ENCODE measurements at places on chromosomes 6 and 20. TPM values are rescaled to one million over a fixed set of nuclear protein-coding genes. Genes with fewer than 3 reads are reported as not detected.

- no peak overlapping the region for H3K4me3 ChIP-seq
- no peak overlapping the region for H3K27ac ChIP-seq
- DNase-seq, result no peak
- peaks cover 26% of the 10 kb centered on the region for H3K4me1 ChIP-seq
- peaks cover 17% of the 10 kb centered on the region for H3K36me3 ChIP-seq
Measured at GRCh38 chr6:137690034-137690433, 177.0 kb upstream of the TNFAIP3 start.

GRCh38 chr6:18680842-18681241 is 293.7 kb downstream of the RNF144B start:
- no peak for DNase-seq
- H3K27ac ChIP-seq, result no peak overlapping the region
- H3K4me1 ChIP-seq, result no peaks in the 10 kb centered on the region
- no peak overlapping the region for H3K4me3 ChIP-seq
- no peaks in the 10 kb centered on the region for H3K27me3 ChIP-seq

GRCh38 chr6:16319813-16320532 is 81.6 kb downstream of the GMPR start:
- H3K27ac ChIP-seq, result peak overlapping the region; percentile 91
- no peaks in the 10 kb centered on the region for H3K27me3 ChIP-seq
- peak overlapping the region; percentile 66 for H3K4me3 ChIP-seq

GRCh38 chr6:148747471-148748165 is 788 bp downstream of the UST start:
- peaks cover 44% of the 10 kb centered on the region for H3K27me3 ChIP-seq
- H3K4me3 ChIP-seq, result peak overlapping the region; percentile 66
- peak; percentile 57 for DNase-seq
- no peaks in the 10 kb centered on the region for H3K36me3 ChIP-seq

DNA sequence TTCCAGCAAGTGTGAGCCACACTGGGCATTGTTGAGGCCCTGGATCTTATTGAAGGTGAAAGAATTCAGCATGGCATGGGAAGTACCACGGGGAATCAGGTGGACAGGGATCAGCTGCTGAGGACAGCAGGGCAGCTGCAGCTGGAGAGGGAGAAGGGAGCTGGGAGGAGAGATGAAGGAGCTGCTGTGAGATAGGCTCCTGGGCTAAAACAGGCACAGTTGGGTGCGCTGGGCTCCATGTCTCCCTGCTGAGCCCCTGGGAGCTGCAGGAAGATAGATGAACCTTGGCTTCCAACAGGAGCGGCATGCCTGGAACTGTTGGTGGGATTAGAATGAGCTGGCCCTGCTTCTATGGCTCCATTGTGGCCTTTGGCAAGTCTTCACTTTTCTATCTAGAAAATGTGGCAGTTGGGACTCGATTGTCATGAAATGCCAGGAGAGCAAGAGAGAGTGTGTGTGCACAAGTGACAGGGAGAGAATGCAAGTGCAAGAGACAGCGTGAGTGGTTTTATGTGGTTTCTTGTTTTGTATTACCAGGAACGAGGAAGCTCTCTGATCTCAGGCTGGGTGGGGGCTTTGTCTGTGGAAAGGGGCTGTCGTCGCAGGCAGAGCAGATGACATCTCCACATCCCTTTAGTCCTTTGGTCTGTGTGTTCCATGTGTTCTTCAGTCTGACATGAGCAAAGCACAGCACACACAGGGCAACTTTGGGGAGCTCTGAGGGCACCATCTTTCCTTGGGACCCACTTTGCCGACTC is 20.4 kb downstream of the SNPH start:
- H3K36me3 ChIP-seq, result no peaks in the 10 kb centered on the region
- H3K4me1 ChIP-seq, result peaks cover 21% of the 10 kb centered on the region

DNA sequence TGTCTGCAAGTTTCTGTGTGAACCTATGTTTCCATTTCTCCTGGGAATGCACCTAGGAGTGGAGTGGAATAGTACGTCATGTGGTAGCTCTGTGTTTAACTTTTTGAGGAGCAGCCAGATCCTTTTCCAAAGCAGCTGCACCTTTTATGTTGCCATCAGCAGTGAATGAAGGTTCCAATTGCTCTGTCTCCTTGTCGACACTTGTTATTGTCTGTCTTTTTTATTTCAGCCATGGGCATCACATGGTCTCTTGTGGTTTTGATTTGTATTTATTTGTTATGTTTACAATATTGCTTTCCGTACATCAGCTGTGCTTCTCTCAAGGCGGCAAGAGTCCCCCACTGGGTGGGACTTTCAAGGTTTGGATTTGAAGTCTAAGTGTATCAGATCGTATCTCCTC is 33.9 kb upstream of the STX16 start:
- H3K27me3 ChIP-seq, result peaks cover 7% of the 10 kb centered on the region
- no peak overlapping the region for H3K4me3 ChIP-seq
- no peak overlapping the region for H3K27ac ChIP-seq
- H3K36me3 ChIP-seq, result no peaks in the 10 kb centered on the region

GRCh38 chr6:16493112-16493511 is 254.7 kb downstream of the GMPR start:
- no peak for DNase-seq
- no peak overlapping the region for H3K4me3 ChIP-seq
- peak overlapping the region; percentile 10 for H3K27ac ChIP-seq
- no peaks in the 10 kb centered on the region for H3K27me3 ChIP-seq
- H3K4me1 ChIP-seq, result peaks cover 71% of the 10 kb centered on the region

GRCh38 chr20:18288749-18289267 is 481 bp downstream of the ZNF133 start:
- peak overlapping the region; percentile 97 for H3K4me3 ChIP-seq
- peak overlapping the region; percentile 98 for H3K27ac ChIP-seq
- H3K36me3 ChIP-seq, result peaks cover 22% of the 10 kb centered on the region
- peaks cover 22% of the 10 kb centered on the region for H3K27me3 ChIP-seq
- no peak for DNase-seq
- H3K4me1 ChIP-seq, result peaks cover 17% of the 10 kb centered on the region

DNA sequence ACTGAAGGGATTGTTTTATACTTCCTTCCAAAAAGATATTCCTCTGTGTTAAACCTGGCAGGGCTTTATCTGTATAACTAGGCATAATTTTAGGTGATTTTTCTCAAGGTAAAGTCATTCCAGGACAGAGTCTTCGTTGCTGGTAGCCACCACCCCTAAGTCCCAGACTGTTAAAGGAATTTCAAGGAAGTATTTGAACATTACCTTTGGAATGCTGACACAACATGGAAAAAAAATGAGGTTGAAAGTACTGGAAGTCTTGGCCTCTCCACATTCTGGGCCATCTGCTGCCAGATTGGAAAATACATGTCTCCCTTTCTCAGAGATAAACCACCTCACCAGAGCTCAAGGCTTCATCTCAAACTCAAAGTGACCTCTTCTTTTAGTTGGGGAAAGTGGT is 27.0 kb upstream of the ETV7 start:
- H3K4me3 ChIP-seq, result no peak overlapping the region
- peaks cover 9% of the 10 kb centered on the region for H3K27me3 ChIP-seq
- DNase-seq, result no peak

GRCh38 chr6:97110626-97111025 is 172.4 kb downstream of the MMS22L start:
- H3K4me1 ChIP-seq, result peaks cover 19% of the 10 kb centered on the region
- no peak for DNase-seq
- peaks cover 2% of the 10 kb centered on the region for H3K27me3 ChIP-seq
- no peak overlapping the region for H3K4me3 ChIP-seq
- no peaks in the 10 kb centered on the region for H3K36me3 ChIP-seq

- no peak for DNase-seq
- peaks cover 78% of the 10 kb centered on the region for H3K27me3 ChIP-seq
- no peaks in the 10 kb centered on the region for H3K36me3 ChIP-seq
- H3K4me3 ChIP-seq, result no peak overlapping the region
- no peak overlapping the region for H3K27ac ChIP-seq
Measured at GRCh38 chr20:9510911-9511310, 3.5 kb upstream of the LAMP5 start.

DNA sequence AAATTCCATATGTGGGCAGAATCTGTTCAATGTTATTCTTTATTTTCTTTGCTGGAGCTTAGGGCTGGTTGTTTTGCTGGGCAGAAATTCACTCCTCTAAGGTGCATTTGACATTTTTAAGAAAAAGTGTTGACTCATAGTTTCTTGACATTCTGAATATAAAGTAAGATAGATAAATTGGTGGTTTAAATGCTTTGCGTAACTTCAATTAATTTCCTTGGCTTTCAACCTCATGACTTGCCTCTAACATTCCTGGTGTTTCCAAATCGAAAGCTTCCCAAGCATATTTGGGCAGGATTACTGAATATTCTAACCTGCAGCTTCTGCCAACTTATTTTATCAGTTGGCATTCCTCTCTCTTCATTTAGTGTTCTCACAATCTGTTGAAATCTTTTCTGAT is 718.7 kb upstream of the ADGRB3 start:
- H3K36me3 ChIP-seq, result no peaks in the 10 kb centered on the region
- H3K4me1 ChIP-seq, result no peaks in the 10 kb centered on the region
- DNase-seq, result no peak
- no peak overlapping the region for H3K27ac ChIP-seq

GRCh38 chr6:34508425-34508824 is 42.5 kb downstream of the PACSIN1 start:
- no peak overlapping the region for H3K27ac ChIP-seq
- H3K4me1 ChIP-seq, result no peaks in the 10 kb centered on the region

GRCh38 chr6:117555882-117556498 is 46.3 kb downstream of the GOPC start:
- H3K27ac ChIP-seq, result no peak overlapping the region
- H3K36me3 ChIP-seq, result no peaks in the 10 kb centered on the region
- peaks cover 4% of the 10 kb centered on the region for H3K27me3 ChIP-seq
- no peak overlapping the region for H3K4me3 ChIP-seq
- peak; percentile 57 for DNase-seq
- peaks cover 3% of the 10 kb centered on the region for H3K4me1 ChIP-seq

- H3K36me3 ChIP-seq, result peaks cover 12% of the 10 kb centered on the region
- H3K4me3 ChIP-seq, result peak overlapping the region; percentile 95
- H3K27ac ChIP-seq, result peak overlapping the region; percentile 92
- H3K27me3 ChIP-seq, result no peaks in the 10 kb centered on the region
Measured at GRCh38 chr20:63627129-63627750, 339 bp upstream of the GMEB2 start.

DNA sequence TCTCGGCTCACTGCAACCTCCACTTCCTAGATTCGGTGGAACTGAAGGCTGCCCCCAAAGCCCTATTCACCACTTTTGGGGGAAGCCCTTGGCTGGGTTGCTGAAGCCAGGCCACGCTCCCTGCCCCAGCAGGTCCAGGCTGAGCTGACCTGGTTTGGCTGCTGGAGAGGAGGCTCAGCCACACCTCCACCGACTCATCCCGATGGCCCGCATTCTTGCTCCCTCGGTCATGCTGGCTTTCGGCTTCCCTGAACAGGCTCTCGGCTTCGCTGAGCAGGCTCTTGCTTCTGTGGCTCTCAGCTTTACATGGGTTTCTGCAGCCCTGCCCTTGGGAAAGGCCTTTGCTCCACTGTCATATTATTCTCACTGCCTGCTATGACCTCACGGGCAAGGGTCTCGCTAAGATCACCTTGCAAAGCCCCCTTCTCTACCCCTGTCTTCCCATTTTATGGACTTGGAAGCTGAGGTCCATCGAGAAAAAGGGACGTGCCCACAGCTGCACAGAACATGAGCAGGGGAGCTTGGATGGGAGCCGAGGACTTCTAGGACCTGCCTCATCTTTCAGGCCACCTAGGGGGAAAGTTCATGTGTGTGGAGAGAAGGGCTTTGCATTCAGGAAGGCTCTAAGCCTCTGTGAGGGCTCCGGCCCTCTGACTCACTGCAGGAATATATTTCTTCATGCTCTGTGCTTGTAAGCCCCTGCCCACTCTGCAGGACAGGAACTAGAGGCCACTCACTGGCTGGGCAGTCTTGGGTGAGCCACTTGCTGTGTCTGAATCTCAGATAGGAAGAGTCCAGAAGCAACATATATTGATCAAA is 15.6 kb downstream of the ARHGAP40 start:
- no peaks in the 10 kb centered on the region for H3K4me1 ChIP-seq
- no peak for DNase-seq
- H3K36me3 ChIP-seq, result no peaks in the 10 kb centered on the region
- H3K27ac ChIP-seq, result no peak overlapping the region
- H3K27me3 ChIP-seq, result peaks cover 42% of the 10 kb centered on the region

DNA sequence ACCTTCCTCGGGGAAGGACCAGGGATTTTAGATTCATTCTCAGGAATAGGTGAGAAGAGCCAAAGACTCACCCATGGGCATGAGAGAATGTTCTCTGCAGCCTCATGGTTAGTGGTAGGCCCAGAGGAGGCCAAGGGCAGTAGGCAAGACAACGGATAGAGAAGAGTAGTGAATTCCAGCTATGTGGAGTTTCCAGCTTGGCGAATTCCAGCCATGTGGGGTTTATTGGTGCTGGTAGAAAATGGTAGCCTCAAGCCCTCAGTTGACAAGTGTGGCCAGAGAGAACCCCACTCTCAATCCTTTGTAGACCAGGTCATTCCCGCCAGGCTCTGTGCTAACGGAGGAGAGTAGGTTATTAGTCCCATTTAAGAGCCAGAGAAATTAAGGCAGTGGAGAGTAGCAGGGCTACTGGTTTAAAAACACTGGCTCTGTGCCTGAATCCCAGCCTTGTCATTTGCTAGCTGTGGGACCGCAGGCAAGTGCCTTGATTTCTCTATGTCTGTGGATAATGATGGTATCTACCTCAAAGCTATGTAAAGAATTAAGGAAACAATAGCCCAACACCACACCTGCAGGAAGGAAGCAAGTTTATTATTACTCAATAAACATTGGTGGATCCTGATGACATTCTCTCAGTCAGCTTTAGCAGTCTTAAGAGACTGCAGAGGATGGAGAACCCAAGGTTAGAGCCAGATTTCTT is 2.0 kb upstream of the SLC9A8 start:
- no peak overlapping the region for H3K4me3 ChIP-seq
- H3K27ac ChIP-seq, result no peak overlapping the region
- peaks cover 16% of the 10 kb centered on the region for H3K36me3 ChIP-seq
- DNase-seq, result no peak
- H3K27me3 ChIP-seq, result no peaks in the 10 kb centered on the region

GRCh38 chr6:166925141-166925996 is 31.0 kb downstream of the RNASET2 start:
- H3K27ac ChIP-seq, result no peak overlapping the region
- DNase-seq, result peak; percentile 26
- H3K27me3 ChIP-seq, result no peaks in the 10 kb centered on the region
- no peak overlapping the region for H3K4me3 ChIP-seq

GRCh38 chr6:36246506-36247268 is 23.2 kb upstream of the PNPLA1 start:
- H3K27me3 ChIP-seq, result peaks cover 14% of the 10 kb centered on the region
- H3K4me1 ChIP-seq, result peaks cover 7% of the 10 kb centered on the region
- no peak overlapping the region for H3K27ac ChIP-seq
- H3K4me3 ChIP-seq, result no peak overlapping the region
- DNase-seq, result no peak

GRCh38 chr6:87905101-87905641 is 142.5 kb upstream of the SPACA1 start:
- peaks cover 5% of the 10 kb centered on the region for H3K36me3 ChIP-seq
- peaks cover 46% of the 10 kb centered on the region for H3K27me3 ChIP-seq
- H3K27ac ChIP-seq, result no peak overlapping the region
- DNase-seq, result no peak
- H3K4me3 ChIP-seq, result no peak overlapping the region

- H3K4me3 ChIP-seq, result no peak overlapping the region
- H3K27me3 ChIP-seq, result no peaks in the 10 kb centered on the region
- DNase-seq, result no peak
- H3K27ac ChIP-seq, result no peak overlapping the region
- H3K4me1 ChIP-seq, result no peaks in the 10 kb centered on the region
- H3K36me3 ChIP-seq, result peaks cover 1% of the 10 kb centered on the region
Measured at GRCh38 chr20:16462711-16463110, 110.5 kb downstream of the KIF16B start.

The TRMT6 gene
- 12.5 TPM for total RNA-seq

The BANF2 gene
- not detected for total RNA-seq

The TJAP1 gene
- 41.8 TPM for total RNA-seq

The ASIP gene
- total RNA-seq, result not detected

The FAM217A gene
- not detected for total RNA-seq

The BCAS1 gene
- total RNA-seq, result not detected

The APCDD1L gene
- total RNA-seq, result not detected

The FAM83B gene
- not detected for total RNA-seq

The CDH4 gene
- total RNA-seq, result 0.02 TPM

The TREML1 gene
- total RNA-seq, result not detected

The DLL1 gene
- 0.37 TPM for total RNA-seq

The ARMH2 gene
- 0.41 TPM for total RNA-seq

The CCN6 gene
- not detected for total RNA-seq
